ENCODE measurements at places on chromosomes 4 and X.

- no peak for DNase-seq
Measured at GRCh38 chr4:76892601-76893000, 5.3 kb downstream of the SOWAHB start.

GRCh38 chr4:72286185-72286584, 254.4 kb downstream of the NPFFR2 start:
- DNase-seq, result no peak

- no peak for DNase-seq
Measured at GRCh38 chrX:9638871-9639270, 126.8 kb downstream of the GPR143 start.

GRCh38 chr4:21749924-21750323, 198.6 kb downstream of the KCNIP4 start:
- DNase-seq, result no peak

DNA sequence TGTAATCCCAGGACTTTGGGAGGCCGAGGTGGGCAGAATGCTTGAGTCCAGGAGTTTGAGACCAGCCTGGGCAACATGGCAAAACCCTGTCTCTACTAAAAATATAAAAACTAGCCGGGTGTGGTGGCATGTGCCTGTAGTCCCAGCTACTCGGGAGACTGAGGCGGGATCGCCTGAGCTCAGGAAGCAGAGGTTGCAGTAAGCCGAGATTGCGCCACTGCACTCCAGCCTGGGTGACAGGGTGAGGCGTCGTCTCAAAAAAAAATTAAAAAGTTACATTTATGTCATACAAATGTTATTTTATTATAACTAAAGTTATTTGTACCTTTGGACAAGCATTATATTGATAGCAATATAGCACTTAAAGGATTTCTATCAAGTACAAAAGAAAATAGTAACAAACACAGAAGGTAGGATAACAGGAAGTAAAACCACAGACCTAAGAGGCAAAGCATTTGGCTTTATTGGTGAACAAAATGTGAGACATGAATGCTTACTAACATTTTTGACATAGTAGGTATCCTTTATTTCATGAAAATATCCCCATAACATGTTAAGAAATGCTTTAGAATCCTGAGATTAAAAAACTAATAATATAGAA, 51.5 kb downstream of the TMEM165 start:
- DNase-seq, result no peak

GRCh38 chr4:114595207-114595606, 3.4 kb upstream of the UGT8 start:
- no peak for DNase-seq

GRCh38 chrX:44002567-44002966, 29.4 kb upstream of the NDP start:
- no peak for DNase-seq

GRCh38 chr4:156888762-156889161, 82.8 kb downstream of the PDGFC start:
- no peak for DNase-seq

DNA sequence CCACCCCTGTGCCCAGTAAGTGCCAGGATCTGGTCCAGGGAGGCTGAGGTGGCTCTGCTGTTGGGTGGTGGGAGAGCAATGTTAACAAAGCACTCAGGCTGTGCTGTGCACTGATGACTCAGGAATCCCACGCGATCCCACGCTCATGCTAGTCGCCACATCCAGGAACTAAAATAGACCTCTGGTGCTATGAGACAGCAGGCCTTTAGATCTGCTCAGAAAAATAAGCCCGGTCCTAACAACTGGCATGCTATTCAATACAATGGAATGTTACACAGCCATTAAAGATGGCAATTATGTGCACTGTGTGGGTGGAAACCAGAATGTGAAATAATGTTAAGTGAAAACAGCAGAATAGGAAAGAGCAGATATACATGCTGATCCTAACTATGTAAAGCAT, 26.0 kb downstream of the ARL13A start:
- DNase-seq, result peak; percentile 50

- DNase-seq, result no peak
Measured at GRCh38 chr4:85741921-85742591, 267.1 kb downstream of the ARHGAP24 start.

DNA sequence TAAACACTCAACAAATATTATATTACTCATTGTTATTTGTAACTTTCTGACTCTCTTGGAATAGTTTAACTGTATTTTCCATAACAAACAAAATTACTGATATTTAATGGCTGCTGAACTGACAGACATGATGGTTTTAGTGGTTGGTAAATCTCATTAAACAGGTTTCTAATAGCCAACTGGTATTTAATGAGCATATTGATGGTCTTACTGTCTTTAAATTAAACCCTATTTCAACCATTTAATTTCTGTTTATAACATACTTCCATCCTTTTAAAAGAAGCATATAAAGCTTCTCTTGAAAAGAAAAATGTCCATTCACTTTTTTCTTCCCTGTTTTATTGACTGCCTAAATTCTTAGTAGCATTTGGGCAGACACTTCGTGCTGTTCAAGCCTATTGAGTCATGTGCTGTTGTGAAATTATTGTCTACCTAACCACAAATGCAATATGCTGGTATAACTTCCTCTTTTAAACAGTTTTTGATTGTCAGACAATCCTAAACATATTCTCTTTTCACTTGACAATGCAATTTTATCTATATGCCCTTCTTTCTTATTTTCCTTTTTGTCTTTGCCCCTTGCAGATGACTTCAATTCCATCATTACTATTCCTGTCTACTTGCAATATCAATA, 163.9 kb upstream of the SLC7A11 start:
- DNase-seq, result no peak

DNA sequence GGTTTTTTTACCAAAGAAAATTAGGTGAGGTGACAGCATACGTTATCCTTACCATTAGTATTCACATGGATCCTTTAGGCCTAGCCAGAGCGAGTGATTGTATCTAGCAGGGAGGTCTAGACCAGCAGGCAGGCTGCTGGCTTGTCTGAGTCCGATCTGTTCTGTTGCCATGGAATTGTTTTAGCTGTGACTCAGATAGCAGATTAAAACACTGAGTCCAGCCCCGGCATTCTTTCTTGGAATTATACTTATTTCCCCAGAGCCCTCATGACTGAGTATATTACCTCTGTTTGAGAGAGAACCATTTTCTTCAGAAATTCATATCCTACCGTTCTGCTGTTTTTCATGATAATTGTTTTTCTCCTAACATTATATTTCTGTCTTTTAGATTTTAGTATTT, 37.4 kb downstream of the OCRL start:
- DNase-seq, result no peak

GRCh38 chr4:7037425-7037824, 5.7 kb upstream of the TADA2B start:
- no peak for DNase-seq

DNA sequence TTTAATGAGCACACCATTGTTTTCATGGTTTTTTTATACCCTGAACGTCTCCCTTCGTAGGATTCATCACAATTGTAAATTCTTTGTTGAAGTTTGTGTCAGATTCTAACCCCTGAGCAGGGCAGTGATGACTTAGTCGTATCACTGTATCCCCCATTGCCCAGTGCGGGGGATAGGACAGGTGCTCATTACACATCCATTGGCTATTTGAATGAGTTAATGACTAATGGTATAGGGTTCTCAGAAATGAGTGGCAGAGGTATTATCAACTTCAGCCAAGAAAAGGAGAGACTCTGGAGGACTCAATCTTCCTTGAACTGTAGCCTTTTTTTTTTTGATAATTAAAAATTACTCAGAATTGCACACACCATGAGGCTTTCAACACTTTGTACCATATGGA, 64.6 kb downstream of the SYNPO2 start:
- no peak for DNase-seq

DNA sequence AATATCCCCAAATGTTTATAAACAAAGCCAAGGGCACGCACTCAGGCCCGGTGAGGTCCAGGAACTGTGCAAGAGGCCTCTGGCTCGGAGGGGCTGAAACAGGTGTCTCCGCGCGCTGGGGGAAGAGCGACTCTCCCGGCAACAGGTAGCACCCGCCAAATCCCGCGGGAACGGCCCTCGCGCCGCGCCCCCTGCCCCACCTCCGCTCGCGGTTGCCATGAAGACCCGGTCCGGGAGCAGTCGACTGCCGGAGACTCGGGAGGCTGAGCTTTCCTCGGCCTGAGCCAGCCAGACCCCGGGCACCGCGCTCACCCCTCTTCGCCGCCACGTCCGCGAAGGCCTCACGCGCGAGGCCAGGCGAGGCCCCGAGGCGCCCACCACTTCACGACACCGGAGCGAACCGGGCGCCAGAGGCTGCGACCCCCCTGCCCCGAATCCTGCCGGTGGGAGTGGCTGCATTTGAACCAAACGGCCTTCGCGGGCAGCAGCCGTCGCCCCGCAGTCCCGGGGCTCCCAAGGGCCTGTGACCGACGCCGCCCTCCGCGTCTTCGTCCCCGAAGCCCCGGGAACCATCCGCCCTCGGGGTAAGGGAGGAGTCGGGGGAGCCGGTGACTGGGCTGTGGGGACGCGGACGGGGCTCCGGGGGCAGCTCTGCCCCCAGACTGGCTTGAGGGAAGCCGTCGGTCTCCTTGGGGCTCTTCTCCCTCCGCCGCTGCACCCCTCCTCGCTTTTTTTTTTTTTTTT, at the start of gene NSUN7:
Gene NSUN7 (plus strand): TSS at position 239 of the 744 bp plus-strand sequence. CDS start 739 bp downstream, outside the sequence.
- peak; percentile 53 for DNase-seq

GRCh38 chr4:3067473-3068001, 6.8 kb downstream of the HTT-AS start:
- no peak for DNase-seq

DNA sequence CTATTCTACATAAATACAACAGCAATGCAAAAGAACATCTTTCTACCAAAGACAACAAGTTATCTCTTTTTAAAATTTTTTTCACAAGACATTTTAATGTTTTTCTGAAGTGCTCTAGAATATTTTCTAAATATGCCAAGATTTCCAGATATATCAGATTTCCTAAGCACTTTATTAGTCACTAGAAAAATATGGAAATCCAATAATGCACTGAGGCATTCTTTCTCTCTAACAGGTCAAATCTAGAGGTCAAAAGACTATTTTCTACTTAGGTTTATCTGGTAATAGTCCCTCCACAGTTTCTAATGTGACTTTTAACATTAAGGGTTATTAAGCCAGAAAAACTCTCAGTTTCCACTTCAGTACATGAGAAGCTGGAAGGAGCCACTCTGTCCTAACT, 1041.2 kb upstream of the INTU start:
- no peak for DNase-seq

DNA sequence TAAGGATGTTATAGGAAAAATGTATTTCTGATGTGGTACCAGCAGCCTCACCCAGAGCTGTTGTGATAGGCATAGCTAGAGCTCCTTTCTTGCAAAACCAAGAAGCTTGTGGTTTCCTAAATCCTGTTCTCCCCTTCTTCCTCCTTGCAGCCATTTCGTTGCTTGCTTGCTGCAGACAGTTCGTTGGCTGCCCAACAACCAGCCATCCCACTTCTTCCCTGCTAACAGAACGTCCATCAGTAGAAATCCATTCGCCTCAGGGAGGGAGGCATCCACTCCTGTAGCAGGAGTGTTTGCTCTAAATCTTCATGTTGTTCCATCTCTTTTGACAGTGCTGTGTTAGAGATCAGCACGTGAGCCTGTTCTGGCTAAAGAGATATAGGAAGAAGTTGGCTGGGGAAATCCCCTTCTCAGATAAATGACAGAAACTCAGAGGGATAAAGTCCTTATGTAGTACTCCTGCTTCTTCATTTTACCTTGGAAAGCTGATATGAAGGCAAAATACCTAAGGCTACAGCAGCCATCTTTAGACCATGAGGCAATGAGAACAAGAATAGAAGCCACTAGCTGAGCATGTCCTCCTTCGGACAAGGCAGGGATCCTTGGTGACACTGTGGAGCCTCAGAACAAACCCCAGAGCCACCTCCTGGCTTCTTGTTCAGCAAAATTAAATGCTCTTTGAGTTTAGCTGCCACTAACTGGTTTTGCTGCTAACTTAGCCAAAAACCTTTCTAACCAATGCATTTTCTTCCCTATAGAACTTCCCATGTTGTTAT, 68.4 kb upstream of the RELL1 start:
- no peak for DNase-seq

GRCh38 chr4:8344377-8344776, 74.8 kb downstream of the HTRA3 start:
- DNase-seq, result no peak

GRCh38 chr4:3827616-3828492, 61.7 kb downstream of the ADRA2C start:
- no peak for DNase-seq

- no peak for DNase-seq
Measured at GRCh38 chr4:101218346-101218745, 129.0 kb downstream of the PPP3CA start.

DNA sequence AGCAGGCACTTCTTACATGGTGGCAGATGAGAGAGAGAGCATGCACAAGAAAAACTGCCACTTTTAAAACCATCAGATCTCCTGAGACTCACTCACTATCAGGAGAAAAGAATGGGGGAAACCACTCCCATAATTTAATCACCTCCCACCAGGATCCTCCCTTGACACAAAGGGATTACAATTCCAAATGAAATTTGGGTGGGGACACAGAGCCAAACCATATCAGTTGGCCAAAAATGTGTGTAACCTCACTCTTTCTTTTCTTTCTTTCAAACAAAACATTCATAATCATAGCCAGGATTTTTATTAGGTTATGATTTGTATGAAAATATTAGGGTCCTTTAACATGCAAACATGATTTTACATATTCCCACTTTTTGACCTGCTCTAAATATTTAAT, 222.1 kb downstream of the PCDH18 start:
- no peak for DNase-seq
